Cardiac muscle cell (in vitro differentiated cells and primary cell): ENCODE measurements at places on chromosomes 1 and 21. TPM values are rescaled to one million over a fixed set of nuclear protein-coding genes. Genes with fewer than 3 reads are reported as not detected.

Gene TGFBR3
- 10.3 and 14.6 TPM in 2 replicates for polyA plus RNA-seq

DNA sequence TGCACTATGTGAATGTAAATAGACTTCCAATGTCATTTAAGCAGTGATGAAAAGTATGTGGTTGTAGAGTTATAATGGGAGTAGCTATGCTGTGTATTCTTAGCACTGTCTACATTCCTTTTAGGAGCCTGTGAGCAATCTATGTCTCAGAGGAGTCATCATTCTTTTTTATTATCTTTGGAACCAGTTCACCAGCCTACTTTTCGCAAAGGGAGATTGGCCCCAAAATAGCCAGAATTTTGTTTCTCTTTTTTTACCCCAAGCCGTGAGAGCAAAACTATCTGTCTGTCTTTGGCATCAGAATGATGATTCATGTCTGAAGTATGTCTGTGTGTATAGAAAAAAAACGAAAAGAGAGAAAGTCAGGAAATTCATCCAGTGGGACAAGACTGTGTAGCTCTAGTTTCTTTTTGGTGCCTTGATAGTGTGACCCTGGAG is 44.2 kb downstream of the OSBPL9 start:
- DNase-seq = peak; percentile 95

GRCh38 chr1:64482720-64483119 is 12.8 kb downstream of the CACHD1 start:
- DNase-seq = no peak

- no peak for DNase-seq
Observed at GRCh38 chr1:110490791-110491451, 28.1 kb downstream of the KCNA10 start.

Gene CD1D
- 6.3 and 8.2 TPM in 2 replicates for polyA plus RNA-seq

DNA sequence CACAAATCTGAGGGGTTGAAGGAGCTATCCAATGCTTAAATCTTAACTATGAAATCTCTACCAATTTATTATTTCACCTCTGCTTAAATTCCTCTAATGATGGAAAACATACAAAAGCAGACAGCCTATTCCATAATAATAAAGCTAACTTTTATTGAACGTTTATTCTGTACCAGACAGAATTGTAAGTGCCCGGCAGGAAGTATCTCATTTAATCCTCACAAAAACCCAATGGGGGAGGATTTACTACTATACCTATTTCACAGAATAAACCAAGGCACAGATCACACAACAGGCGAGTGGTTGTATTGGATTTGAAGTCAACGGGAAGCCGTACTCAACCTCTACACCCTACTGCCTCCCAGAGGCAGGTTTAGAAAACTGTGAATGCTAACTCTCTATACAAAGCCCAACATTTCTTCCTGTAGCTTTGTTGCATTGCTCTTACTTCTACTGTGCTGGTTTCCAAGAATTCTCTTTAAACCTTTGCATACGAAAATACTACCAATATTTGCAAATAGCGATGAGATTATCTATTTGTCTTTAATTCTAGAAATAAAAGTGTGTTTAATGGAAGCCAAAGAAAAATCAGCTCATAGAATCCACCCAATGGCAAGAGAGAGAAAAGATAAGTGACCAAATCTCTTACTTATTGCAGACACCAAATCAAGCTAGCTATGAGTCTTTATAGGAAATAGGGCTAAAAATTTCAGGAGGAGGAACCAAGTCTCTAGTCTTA is 33.5 kb upstream of the C1orf53 start:
- DNase-seq = peak; percentile 76

DNA sequence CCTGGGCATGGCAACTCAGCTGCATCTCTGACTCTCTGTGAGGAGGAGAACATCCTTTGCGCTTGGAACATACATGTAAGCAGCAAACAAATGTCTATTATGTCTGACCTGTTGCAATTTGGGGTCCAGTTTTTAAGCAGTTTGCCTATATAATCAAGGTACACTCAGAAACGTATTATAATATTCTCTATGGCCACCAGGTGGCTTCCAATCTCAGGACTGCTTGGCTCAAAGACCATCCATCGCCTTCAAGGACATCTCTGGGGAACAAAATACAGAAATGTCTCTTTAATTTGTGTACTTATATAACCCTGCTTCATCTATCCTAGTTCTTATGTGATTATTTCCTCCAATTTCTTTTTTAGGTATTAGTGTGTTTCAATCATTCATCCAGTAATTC is 227.2 kb downstream of the OLFM3 start:
- DNase-seq = peak; percentile 13
